Right renal pelvis (tissue), 4 donors: ENCODE measurements at places on chromosomes 13 and 19.

GRCh38 chr19:28420811-28421550, 792.0 kb downstream of the UQCRFS1 start:
- DNase-seq: no peak

DNA sequence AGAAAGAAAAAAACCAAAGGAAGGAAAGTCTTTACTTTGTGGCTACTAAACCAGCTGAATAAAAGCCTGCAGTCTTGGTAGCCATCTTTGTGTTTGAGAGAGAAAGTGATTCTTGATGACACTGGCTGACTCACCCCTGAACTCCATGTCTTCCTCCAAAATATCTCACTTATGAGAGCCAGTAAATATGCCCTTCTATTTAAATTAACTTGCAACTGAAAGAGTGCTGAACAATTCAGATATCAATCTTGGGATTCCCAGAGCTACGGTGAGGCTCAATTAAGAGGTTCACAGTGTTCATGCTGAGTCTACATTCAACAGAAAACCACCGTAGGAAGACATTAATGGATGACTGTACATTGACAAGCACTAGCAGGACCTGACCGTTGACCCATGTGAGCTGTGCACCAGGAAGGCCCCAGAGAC, 57.9 kb downstream of the KCTD12 start:
- no peak for DNase-seq

- no peak for DNase-seq
Observed at GRCh38 chr13:44415815-44416214, 42.2 kb downstream of the SERP2 start.

GRCh38 chr13:74158571-74159352, 24.6 kb upstream of the KLF12 start:
- DNase-seq: no peak

GRCh38 chr13:21242236-21242635, 65.8 kb downstream of the MRPL57 start:
- DNase-seq: no peak

GRCh38 chr13:114185182-114185971, 6.3 kb downstream of the CFAP97D2 start:
- DNase-seq: no peak

- no peak for DNase-seq
Observed at GRCh38 chr13:59631271-59631670, 532.5 kb downstream of the DIAPH3 start.
